Mesothelial cell of epicardium (in vitro differentiated cells): ENCODE measurements at places on chromosomes 5 and 9.

- H3K4me3 ChIP-seq, result no peak overlapping the region
- peaks cover 29% of the 10 kb centered on the region for H3K36me3 ChIP-seq
- peak overlapping the region; percentile 88 for H3K27ac ChIP-seq
- DNase-seq, result no peak
- H3K4me1 ChIP-seq, result peaks cover 9% of the 10 kb centered on the region
Observed at GRCh38 chr5:149497357-149497756, 53.9 kb downstream of the CSNK1A1 start.

GRCh38 chr5:81397176-81397575 lies 3.2 kb upstream of the ACOT12 start:
- H3K27me3 ChIP-seq, result peaks cover 40% of the 10 kb centered on the region
- no peak overlapping the region for H3K27ac ChIP-seq
- no peaks in the 10 kb centered on the region for H3K4me1 ChIP-seq
- no peaks in the 10 kb centered on the region for H3K36me3 ChIP-seq
- no peak overlapping the region for H3K4me3 ChIP-seq

DNA sequence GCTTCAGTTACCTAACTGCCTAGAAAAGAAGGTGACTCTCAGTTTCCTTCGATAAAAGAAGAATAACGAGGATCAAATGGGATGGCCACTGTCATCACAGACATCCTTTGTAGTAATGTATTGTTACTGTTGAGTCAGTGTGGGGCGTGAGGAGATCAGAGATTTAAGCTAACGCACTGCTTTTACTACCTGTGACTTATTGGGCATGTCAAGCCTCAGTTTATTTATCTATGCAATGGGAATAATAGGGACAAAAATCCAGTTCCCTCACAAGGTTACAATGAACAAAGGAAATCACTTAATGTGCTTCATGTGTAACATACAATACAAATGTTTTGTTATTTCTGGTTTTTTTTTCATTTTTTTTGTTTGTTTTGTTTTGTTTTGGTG lies 255 bp upstream of the TRPM6 start:
- no peaks in the 10 kb centered on the region for H3K36me3 ChIP-seq
- peak overlapping the region; percentile 93 for H3K4me3 ChIP-seq
- DNase-seq, result no peak
- H3K4me1 ChIP-seq, result peaks cover 6% of the 10 kb centered on the region

GRCh38 chr5:14868771-14869170 lies 2.8 kb downstream of the ANKH start:
- H3K4me3 ChIP-seq, result no peak overlapping the region
- DNase-seq, result no peak
- H3K36me3 ChIP-seq, result no peaks in the 10 kb centered on the region
- no peak overlapping the region for H3K27ac ChIP-seq

DNA sequence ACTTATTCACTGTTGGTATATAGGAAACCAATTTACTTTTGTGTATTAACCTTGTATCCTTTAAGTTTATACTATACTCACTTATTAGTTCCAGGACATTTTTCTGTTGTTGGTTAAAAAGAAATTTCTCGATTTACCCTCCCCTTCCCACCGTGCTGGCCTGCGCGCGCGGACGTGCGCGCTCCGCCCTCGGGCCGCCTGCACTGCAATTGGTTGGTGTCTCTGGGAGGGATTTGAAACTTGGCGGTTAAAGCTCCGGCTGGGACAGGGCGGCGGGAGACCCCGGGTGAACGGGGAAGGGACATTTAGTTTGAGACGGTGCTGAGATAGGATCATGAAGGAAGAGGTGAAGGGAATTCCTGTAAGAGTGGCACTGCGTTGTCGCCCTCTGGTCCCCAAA lies at the start of gene KIF4B:
KIF4B (plus strand) TSS at position 230 of the 400 bp plus-strand sequence; CDS start at position 335, 105 bp downstream.
- no peaks in the 10 kb centered on the region for H3K36me3 ChIP-seq
- no peaks in the 10 kb centered on the region for H3K27me3 ChIP-seq
- no peak within 1 kb of the TSS for H3K4me3 ChIP-seq
- no peak for DNase-seq

- no peak for DNase-seq
- no peak overlapping the region for H3K4me3 ChIP-seq
- peaks cover 39% of the 10 kb centered on the region for H3K4me1 ChIP-seq
- H3K36me3 ChIP-seq, result no peaks in the 10 kb centered on the region
- H3K27me3 ChIP-seq, result no peaks in the 10 kb centered on the region
Observed at GRCh38 chr5:17831279-17831678, 197.0 kb downstream of the TAF11L14 start.

DNA sequence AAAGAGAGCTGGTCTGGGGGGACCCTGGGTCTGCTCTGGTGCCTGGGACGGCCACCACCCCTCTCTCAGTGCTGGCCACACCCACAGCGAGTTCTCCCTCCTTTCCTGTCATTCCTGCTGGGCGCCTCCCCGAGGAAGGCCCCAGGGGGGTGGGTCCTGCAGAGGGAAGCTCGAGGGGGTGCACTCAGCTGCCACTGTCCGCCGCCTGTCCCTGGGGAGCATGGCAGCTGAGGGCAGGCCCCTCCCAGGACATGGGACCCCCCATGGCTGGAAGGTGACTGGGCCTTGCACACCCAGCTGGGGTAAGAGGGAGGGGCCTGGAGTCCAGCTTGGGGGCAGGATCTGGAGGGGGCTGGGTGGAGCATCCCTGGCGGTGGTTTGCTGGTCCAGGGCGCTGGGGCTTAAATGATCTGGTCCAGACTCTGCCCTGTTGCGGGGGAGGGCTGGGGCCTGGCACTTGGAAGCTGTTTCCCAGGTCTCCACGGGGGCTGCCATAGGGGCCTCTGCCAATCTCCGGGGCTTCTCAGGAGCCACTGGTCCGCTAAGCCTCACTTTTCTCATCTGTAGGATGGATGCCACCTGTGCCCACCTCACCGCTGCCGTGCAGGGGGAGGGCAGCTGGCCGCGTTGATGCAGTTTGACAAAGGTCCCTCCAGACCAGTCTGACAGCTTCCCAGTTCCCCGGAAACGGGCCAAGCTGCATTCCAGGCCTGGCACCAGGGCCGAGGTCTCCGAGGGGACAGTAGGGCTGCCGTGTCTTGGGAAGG lies 6.0 kb upstream of the SLC2A6 start:
- H3K4me1 ChIP-seq, result peaks cover 28% of the 10 kb centered on the region
- H3K36me3 ChIP-seq, result no peaks in the 10 kb centered on the region
- peaks cover 5% of the 10 kb centered on the region for H3K27me3 ChIP-seq
- no peak overlapping the region for H3K27ac ChIP-seq
- no peak for DNase-seq
- H3K4me3 ChIP-seq, result no peak overlapping the region

DNA sequence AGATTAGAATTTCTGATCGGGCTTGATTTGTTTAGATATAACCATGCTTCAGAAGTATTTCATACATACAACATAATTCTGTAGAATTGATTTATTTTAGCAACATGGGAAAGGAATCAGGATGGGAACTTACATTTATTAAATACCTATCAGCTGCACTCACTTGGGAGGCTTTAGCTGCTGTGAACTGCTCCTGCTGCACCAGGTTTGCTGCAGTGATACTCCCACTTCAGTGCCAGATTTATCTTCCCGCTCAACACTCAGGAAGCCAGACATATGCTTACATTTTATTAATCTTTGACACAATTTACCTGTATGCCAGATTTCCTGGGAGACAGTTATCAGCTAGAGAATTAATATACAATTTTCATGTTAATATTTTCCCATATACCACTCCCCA lies 64.0 kb upstream of the PLCXD3 start:
- H3K27me3 ChIP-seq, result no peaks in the 10 kb centered on the region
- DNase-seq, result no peak
- no peak overlapping the region for H3K27ac ChIP-seq
- no peak overlapping the region for H3K4me3 ChIP-seq

GRCh38 chr5:179317411-179318220 lies 27.6 kb downstream of the ADAMTS2 start:
- no peak for DNase-seq
- H3K27me3 ChIP-seq, result no peaks in the 10 kb centered on the region
- no peak overlapping the region for H3K4me3 ChIP-seq
- peaks cover 20% of the 10 kb centered on the region for H3K4me1 ChIP-seq
- no peak overlapping the region for H3K27ac ChIP-seq
- no peaks in the 10 kb centered on the region for H3K36me3 ChIP-seq

- no peaks in the 10 kb centered on the region for H3K36me3 ChIP-seq
- DNase-seq, result no peak
- H3K27me3 ChIP-seq, result peaks cover 61% of the 10 kb centered on the region
- H3K4me3 ChIP-seq, result no peak overlapping the region
- H3K27ac ChIP-seq, result no peak overlapping the region
Observed at GRCh38 chr5:176796411-176796810, 13.9 kb upstream of the UNC5A start.

DNA sequence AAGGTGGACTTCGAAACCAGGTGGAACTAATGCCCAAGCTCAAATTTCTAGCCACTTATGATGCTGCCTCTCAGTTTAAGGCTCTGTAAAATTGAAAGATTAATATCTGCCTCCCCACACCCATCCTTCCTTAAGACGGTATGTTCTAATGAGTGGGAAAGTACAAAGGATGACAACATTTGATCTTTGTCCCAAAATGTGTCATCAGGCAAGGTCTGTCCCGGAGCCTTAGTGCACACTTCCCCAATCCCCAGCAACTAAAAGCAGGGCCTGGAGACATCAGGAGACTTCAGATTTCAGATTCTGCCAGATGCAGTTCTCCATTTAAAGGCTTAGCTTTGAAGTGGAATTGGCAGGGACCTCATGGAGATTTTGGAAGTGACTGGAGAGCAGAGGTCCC lies 316.5 kb downstream of the ASTN2 start:
- DNase-seq, result no peak
- no peak overlapping the region for H3K27ac ChIP-seq
